ENCODE measurements at places on chromosomes 6 and 20.

GRCh38 chr6:131980791-131981623 is 29.8 kb upstream of the CCN2 start:
- DNase-seq: no peak

DNA sequence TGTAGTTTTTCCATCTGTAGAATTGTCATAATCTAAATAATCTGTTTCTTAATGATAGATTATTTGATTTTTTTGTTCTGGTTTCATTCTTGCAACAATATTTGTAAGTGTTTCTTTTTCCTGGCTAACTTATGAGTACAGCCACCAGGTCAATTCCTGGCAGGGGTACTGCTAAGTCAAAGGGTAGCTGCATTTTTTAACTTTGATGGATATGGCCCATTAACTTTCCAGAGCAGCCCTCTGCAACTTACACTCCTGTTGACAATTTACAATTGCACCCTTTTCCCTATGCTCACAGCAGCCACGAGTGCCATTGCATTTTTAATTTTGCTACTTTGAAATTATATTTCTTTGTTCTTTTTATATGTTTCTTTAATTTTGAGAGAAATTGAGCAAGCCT is 209.3 kb upstream of the CST7 start:
- no peak for DNase-seq

- no peak for DNase-seq
Observed at GRCh38 chr6:119848696-119849095, 499.1 kb upstream of the MAN1A1 start.

GRCh38 chr6:167094820-167095637 is 27.9 kb upstream of the CCR6 start:
- DNase-seq: no peak

DNA sequence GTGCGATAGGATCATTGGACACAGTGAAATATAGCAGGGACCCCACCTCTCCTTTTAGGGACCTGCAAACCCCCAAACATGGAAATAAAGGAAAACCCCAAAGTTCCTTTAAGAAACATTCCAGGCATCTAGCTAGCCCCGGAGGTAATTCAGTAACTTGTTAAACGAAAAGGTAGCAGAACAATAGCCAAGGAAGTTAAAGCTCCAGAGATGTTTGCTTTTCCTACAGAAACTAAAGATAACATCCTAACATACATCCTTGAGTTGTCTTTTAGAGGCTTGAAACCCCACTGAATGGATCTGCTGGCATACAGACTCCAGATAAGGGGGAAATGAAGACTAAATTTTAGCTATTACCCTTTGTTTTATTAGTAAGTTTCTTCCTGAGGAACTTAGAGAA is 51.0 kb downstream of the FAM184A start:
- no peak for DNase-seq

DNA sequence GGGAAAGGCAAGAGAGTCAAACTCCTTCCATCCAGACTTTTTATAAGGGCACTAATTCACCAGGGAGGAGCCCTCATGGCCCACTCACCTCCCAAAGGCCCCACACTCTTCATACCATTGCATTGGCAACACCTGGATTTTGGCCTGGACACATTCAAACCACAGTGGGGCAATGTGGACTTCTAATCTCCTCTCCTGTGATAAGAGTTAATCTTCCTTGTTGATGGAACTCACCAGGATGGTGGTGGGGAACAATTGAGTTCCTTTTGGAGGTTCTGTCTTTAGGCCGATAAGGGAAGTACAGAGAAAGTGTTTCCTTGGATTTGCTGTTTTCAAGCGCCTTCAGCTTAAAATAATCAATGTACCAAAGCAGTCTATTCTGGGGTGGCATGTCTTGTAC is 268.7 kb downstream of the CD83 start:
- no peak for DNase-seq

- DNase-seq: no peak
Observed at GRCh38 chr20:58875541-58876134, 23.1 kb downstream of the GNAS start.

GRCh38 chr6:124907596-124907995 is 54.6 kb upstream of the RNF217 start:
- DNase-seq: no peak
